ENCODE measurements at places on chromosomes 11 and 22.

DNA sequence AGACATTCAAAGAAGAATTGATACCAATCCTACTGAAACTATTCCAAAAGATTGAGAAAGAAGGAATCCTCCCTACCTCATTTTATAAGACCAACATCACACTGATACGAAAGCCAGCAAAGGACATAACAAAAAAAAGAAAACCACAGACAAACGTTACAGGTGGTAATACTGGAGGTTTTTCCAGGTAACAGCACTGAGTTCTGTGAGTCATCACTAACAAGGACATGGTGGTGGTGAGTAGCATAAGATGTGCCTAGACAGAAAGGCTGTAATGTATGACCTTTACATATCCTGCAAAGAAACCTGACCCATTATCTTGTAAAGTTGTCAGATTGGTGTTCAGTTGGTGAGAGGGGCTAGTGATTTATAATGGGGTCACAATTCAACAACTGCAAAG, 15.3 kb downstream of the OR9G1 start:
- no peak for DNase-seq

GRCh38 chr11:63914896-63915691, 1.9 kb downstream of the RCOR2 start:
- no peak for DNase-seq

DNA sequence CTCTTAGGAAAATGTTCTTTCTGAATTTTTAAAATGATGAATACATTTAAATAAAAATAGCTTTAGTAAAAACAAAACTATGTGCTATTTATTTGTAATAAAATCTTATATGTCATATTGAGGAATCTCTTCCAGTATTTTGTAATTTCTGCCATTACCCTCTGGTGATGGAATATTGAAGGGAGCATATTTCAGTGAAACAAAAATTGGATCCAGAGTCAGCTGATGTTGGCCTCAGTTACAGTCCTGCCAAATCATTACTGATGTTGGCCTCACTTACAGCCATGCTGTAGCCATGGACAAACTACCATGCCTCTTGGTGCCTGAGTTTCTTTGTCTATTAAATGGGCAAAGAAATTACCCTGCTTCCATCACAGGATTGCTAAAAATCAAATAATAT, 133.2 kb downstream of the SLC1A2 start:
- DNase-seq, result no peak

DNA sequence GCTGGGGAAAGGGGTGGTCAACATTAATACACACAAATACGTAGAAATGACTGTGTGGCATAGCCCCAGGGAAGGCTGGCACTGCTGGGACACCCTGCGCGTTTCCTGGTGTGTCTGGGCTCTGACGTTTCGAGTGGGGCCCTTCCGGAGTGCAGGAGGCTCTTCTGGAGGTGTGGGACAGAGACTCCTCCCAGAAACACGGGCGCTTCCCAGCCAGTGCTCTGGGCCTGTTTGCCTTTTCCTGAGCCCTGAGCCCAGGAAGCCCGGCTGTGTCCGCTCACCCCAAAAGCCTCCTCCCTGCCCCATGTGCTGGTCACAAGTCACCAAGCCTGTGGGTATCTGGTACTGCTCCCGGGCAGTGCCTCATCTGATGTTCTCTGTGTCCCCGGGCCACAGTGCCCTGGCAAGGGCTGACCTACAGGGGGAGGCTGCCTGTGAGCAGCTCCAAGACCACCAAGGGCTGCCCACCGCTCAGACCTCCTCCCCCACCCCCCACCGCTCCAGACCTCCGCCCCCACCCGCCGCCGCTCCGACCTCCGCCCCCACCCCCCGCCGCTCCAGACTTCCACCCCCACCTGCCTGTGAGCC, 1133.3 kb downstream of the BRD1 start:
- DNase-seq, result no peak

DNA sequence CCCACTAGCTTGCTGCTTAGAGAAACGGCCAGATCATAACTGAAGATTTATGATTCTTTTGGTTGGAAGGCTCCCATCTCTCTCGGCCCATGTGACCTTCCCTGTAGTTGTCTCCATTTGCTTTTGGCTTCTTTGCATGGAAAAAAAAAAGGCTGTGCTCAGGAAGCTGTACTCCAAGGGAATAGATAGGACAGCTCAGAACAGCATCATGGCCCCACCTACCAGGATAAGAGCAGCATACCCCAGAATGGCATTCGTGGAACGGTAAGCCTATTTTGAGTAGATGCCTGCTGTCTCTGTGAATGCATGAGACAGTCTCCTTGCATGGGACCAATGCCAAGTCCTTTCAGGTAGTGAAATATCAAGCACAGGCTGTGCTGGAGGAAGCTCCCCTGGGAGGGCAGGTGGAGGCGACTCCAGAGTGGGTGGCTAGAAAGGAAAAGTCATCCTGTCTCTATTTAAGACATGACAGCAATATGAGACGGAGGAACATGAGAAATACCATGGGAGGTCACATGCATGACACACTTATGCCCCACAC, 94.1 kb upstream of the AMOTL1 start:
- DNase-seq, result no peak

GRCh38 chr11:131656839-131657211, 286.4 kb downstream of the NTM start:
- DNase-seq, result no peak

DNA sequence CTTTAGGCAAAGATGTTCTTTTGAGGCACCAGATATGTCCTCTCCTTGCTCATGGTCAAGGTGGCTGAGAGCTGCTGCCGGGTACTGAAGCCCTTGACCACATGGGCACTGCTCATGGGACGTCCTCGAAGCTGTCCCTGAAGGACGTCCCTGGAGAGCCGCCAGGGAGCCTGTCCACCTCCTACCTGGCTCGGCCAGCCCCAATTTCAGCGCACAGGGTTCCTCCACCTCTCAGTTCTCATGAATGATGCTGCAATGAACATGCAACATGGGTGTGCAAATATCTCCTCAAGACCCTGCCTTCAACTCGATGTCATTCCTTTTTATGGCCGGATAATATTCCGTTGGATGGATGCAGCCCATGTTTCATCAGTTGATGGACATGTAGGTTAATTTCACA, 24.4 kb upstream of the TOLLIP start:
- no peak for DNase-seq

- no peak for DNase-seq
These were observed 1162.1 kb downstream of the DLG2 start for GRCh38 chr11:84465040-84465439.

DNA sequence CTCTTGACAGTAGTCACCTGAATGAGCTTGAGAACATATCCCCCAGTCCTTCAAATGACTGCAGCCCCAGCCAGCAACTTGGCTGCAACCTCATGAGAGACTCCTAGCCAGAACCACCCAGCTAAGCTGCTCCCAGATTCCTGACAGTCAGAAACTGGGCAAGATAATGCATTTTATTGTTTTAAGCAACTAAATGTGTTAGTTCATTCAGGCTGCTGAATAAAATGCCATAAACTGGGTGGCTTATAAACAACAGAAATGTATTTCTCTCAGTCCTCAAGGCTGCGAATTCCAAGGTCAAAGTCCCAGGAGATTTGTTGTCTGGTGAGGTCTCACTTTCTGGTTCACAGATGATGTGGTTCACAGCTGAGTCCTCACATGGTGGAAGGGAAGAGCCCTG, 5.8 kb upstream of the PAMR1 start:
- no peak for DNase-seq

DNA sequence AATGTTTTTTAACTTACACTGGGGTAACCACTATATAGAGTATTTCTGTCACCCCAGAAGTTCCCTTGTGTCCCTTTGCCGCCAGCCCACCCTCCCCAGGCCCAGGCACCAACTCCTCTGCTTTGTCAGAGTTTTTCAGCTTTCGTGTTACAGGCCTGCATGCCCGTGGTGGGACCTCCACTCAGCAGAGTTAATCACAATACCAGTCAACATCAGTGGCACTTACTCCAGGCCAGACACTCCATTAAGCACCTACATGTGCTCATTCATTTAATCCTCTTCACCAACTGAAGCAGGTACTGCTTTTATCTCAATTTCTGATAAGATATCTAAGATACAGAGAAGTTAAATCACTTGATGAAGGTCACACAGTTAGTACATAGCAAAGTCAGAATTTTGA, 63.3 kb downstream of the LIF start:
- no peak for DNase-seq

- no peak for DNase-seq
These were observed 171.1 kb downstream of the TENM4 start for GRCh38 chr11:79269611-79270307.

DNA sequence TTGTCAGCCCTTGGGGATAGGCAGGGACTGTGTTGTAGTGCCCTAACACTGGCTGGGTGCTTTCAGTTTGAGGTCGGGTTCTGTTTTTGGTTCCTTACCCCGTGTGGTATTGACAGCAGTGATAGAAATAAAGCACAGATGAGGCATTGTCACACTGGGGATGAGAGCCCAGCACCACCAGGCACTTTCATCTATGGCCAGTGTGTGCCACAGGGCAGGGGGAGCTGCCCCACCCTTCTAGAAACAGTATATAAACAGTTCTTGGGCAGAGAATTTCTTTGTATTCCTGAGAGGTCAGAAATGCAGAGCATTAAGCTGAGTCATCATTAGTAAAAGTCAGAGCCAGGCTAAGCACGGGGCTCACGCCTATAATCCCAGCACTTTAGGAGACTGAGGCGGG, 23.1 kb upstream of the CDC42EP2 start:
- no peak for DNase-seq

DNA sequence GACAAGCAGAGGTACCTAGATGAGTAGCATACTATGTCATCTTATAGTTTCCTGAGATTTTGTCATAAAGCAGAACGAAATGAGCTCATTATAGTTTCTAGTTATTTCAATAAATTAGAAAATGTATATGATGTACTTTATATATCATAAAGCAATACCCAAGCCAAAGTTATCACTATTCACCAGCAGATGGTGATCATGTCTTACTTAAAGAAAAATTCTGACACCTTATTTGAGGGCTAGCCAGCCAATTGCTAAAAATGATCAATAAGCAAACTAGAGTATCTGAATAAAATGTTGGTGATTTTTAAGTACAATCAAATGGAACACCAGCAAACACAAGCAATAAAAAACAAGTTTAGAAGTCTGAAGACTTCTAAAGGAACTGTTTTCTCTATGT, 44.1 kb downstream of the RSF1 start:
- peak; percentile 4 for DNase-seq

DNA sequence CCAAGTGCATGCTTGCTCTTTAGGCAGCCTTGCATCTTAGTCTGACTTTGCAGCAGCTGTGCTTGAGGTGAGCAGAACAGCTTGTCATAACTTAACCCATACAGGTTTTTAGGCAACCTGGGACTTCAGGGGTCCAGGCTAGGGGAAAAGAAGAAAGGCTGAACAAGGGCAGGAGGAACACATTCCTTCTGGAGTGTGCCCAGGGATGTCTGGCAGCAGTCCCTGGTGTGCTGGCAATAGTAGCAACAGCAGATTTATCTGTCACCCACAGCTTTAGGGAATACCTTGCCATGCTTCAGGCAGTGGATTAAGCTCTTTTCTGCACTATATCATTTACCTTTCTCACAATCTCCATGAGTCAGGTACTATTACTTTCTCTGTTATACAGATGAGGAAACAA, 513.0 kb downstream of the RAB38 start:
- no peak for DNase-seq

- no peak for DNase-seq
These were observed 123.8 kb downstream of the WT1 start for GRCh38 chr11:32311346-32312065.

- DNase-seq, result no peak
These were observed 26.2 kb downstream of the ELF5 start for GRCh38 chr11:34487430-34487829.

- DNase-seq, result no peak
These were observed 103.1 kb downstream of the MPPED2 start for GRCh38 chr11:30483056-30483455.

DNA sequence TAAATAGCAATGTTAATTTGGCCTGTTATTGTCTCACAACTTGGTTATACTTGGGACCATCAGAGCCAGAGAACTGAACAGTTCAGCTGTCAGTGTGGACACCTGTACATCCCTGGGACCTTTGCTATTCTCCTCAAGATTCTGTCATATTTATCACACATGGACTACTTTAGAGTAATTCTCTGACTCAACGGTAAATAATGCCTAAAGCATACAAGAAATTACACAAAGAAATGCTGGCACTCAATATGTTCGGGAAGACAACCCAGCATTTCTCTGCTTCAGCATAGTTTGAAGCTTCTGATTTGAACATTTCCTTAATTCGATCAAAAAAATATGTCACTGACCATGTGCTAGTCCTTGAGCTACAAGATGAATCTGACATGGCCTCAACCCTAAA, 34.6 kb upstream of the MMP13 start:
- DNase-seq, result no peak

DNA sequence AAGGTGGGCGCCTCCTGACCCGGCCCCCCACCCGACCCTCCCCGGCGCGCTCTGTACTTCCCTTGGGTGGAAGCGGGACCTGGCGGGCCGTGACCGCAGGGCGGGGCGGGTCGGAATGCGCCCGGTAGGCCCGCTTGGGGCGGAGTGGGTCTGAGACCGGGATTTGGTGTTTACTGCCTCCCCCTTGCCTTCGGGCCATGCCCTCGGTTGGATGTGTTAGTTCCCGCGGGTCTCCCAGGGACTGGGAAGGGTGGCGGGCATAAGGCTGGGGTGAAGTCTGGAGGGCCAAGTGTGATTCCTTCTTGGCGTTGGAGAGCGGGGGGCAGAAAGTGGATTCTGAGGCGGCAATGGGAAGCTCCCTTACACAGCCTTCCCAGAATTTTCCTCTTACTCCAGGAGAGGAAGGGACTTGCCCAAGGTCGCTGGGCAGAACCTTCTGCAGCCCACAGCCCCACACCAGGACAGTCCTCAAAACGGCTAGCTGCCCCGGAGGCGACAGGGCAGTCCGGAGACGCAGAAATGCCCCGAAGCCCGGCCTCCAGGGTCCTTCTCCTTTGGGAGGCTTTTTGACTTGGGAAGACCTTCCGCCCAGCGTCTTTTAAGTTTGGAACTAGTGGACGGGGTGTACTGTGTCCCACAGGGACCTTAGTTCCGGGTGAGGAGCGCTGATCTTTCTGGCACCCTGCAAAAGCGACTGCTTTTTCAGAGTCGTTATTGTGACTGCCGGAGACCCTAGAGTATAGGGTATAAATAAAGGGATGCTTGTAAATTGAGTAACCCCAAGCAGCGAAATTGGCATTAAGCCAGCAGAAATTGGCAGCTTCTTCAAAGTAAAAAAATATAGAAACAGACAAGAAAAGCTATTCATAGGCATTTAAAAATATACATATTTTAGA, 647 bp downstream of the SWAP70 start:
- no peak for DNase-seq

- DNase-seq, result no peak
These were observed 90.3 kb downstream of the SOX6 start for GRCh38 chr11:16266021-16266420.

DNA sequence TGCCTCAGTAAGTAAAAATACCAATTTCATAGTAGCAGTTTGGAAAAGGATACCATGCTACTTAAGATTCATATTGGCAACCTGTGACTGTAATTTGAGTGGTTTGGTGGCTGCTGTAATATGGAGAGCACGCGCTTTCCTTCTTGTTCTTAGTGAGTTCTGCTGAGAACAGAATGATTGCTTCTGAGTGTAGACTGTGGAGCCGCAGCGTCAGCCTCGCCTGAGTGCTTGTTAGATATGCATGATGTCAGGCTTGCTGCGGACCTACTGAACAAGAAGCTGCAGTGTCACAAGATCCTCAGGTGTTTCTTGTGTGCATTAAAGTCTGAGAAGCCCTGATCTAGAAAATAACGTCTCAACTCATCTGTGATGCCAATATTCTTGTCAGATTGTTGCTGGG, 143.2 kb downstream of the ARHGAP42 start:
- DNase-seq, result no peak

All from fibroblast of the conjunctiva (primary cell).